ENCODE measurements at places on chromosomes 5 and 9.

- DNase-seq, result no peak
Measured at GRCh38 chr9:137791947-137792346, 85.6 kb upstream of the CACNA1B start.

DNA sequence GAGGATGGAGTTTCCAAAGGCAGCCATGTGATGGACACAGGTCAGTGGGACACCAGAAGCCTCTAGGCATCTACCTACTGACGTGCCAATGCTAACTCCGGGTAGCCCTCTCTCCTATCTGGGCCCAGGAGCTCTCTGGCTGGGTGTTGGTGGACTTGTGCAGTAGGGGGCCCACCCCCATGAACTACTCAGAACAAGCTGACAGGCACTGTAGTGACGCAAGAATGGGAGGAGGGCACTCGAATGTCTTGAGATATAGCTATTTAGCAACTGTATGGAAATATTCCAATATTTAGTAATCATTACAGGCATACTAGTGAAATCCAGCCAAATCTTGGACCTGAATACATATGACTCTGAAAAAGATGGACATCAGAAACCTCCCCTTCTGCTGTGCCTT, 5.7 kb upstream of the DOCK2 start:
- no peak for DNase-seq

- no peak for DNase-seq
Measured at GRCh38 chr9:127714951-127715469, 453 bp downstream of the PTRH1 start.

DNA sequence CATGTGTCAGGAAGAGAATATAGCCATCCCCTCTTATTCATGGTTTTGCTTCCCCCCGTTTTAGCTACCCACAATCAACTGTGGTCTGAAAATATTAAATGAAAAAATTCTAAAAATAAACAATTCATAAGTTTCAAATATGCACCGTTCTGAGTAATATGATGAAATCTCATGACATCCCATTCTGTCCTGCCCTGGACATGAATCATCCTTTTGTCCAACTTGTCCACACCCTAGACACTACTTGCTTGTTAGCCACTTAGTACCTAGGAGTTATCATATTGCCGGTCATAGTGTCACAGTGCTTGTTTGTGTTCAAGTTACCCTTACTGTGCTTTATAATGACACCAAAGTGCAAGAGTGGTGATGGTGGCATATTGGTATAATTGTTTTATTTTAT, 113.5 kb downstream of the CAAP1 start:
- no peak for DNase-seq

GRCh38 chr5:53008751-53009150, 19.6 kb downstream of the ITGA2 start:
- peak; percentile 13 for DNase-seq

- no peak for DNase-seq
Measured at GRCh38 chr9:122102156-122102555, 9.0 kb upstream of the TTLL11 start.

DNA sequence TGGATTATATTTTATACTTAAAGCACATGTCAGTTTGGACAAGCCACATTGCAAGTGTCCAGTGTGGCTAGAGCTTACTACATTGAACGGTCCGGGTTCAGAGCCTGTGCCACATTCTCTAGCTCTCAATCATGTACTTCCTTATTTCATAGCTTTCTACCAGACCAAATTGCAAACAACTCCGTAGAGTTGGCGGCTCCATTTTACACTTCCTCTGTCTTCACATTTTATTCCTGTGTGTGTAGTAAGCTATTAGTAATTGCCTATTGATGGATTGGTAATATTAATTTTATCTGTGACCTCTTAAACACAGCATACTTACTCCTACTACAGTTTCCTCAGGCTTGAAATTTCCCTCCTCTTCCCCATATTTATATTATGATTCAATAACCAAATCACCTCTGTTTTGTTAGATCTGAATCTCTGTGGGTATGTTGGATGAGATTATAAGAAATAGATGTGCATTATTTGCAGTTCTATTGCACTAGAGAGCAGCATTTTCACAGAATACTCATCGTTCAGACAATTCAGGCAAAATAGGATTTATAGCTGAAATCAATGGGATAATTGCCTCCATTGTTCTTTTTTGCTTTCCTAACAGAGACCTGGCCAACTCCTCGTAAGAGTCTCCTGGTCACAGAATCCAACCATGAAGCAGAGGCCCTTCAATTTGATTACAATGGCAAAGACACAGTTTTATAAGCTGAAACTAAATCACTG, 29.0 kb upstream of the C9orf72 start:
- DNase-seq, result no peak

DNA sequence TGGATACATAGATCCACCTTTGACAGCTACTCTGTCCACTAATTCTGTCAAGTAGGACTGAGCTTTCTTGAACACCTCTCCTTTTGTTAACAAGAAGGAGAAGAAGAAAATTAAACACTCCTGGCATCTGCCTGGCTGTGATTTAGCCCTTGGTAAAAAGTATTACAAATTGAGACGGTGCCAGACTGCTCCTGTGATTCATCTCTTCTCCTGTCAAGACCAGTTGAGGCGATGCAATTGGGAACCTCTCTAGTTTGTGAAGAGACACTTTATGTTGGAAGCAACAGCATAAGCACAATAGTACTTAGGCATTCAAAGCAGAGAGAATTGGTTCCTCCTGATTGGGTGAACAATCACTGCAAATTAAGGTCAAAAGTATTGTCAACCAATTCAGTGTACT, 72.7 kb downstream of the GHR start:
- DNase-seq, result no peak

GRCh38 chr9:89418474-89418845, 79.5 kb downstream of the SEMA4D start:
- no peak for DNase-seq

DNA sequence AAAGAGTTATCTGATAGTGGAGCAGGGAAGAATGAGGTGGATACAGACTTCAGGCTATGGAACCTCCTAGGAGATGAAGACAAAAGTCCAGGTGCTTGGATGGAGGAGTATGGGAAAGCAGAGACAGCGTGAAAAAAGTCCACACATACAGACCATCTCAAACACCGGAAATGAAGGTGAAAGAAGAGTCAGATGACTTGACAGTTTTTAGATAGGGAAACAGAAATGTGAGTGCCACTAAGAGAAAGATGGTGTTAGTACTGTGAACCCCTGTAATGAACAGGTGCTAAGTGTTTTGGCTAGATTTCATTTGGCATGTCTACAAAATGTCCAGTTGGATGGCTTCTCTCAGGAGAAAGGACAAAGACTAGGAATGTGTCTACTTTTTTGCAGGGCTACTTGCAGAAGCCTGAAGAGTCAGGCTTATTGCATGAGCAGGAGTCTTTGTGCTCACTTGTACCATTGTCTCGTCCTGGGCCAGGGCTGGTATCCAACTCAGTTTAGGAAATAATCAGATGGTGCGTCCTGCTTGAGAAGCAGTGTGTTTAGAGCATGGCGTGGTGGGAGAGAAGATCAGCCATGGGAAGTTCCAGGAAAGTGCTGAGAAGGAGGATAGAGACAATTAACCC, 90.6 kb upstream of the STARD4 start:
- no peak for DNase-seq

DNA sequence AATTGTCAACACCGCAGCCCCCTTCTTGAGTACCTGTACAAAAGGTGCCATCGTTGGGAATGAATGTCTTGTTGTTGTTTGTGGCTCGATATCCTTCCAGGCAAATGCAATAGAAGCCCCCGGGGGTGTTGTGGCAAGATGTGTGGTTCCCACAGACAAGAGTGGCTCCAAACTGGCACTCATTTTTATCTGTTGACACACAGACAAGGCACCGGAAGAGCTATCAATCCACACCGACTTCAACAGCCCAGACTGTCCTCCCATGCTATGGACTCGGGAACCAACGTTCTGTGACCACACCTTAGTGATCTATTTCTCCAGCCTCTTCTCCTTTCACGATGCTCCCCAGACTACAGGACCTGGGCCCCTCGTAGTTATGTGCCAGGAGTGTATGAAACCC, 25.9 kb downstream of the SUSD1 start:
- DNase-seq, result no peak

- DNase-seq, result no peak
Measured at GRCh38 chr9:38622951-38623350, 2.6 kb upstream of the ANKRD18A start.

GRCh38 chr9:125142560-125143376, 560 bp downstream of the SCAI start:
- DNase-seq, result peak; percentile 30

DNA sequence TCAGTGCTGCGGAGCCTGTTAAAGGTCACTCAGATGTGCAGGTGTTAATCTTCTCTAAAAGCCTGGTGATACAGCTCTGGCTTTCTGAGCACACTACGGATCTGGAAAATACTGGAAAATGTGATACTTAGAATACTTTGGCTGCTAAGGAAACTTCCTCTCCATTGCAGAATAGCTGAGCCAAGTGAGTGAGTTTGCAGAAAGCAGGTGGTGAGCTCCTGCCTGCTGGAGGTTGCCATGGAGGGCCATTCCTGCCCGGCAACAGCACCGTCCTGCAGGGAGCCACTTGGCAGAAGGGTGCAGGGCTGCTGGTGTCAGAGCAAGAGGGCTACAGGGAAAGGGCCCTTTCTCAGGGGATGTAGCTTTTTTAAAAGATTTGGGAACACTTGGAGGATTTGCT, 40.7 kb downstream of the SECISBP2 start:
- DNase-seq, result no peak

- DNase-seq, result no peak
Measured at GRCh38 chr5:159533197-159533596, 202.9 kb upstream of the IL12B start.

DNA sequence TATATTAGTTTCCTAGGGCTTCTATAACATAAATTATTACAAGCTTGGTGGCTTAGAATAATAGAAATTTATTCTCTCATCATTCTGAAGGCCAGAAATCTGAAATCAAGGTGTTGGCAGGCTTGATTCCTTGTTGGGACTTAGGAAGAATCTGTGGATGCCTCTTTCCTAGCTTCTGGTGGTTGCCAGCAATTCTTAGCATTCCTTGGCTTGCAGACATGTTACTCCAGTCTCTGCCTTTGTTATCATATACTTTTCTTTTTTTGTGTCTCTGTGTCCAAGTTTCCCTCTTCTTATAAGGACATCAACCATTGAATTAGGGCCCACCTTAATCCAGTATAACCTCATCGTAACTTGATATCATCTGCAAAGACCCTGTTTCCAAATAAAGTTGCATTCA, 31.4 kb downstream of the CTNNA1 start:
- DNase-seq, result no peak

GRCh38 chr9:77510666-77511065, 137.5 kb downstream of the GNA14 start:
- DNase-seq, result no peak

DNA sequence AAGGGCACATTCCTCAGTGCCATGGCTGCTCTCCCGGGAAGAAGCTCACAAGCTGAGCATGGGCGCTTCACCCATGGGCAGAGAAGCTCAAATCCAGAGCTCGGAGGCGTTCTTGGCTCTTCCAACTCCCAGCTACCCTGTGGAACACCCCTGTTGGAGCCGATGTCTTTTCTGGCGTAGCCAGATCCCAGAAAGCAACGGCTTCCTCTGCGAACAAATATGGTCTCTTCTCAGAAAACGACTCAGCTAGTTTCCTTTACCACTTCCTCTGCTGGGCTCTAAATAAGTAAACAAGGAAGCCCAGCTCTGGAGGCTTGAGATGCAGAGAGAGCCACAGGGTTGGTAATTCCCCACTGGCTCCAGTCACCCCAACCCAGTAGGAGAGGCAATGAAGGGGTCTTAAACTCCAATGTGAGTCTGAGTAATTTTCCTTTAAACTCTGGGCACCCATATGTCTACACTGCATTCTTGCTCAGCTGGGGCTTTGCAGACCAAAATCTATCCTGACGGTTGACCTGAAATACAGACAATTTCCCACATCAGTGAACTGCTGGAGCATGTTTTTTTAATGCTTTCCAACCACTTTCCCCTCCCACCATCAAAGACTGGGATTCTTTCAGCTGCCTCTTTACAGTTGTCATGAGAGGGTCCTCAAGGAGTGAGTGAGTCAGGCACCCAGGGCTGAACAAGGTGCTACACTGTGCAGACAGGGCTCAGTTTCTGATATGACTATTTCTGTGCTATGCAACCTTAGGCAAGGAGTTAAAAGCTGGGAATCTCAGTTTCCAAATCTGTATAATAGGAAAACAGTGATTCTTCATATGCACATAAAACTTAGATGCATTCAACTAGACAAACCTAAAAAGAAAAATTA, at the start of gene LCP2:
LCP2 (minus strand) TSS at position 189 of the 874 bp plus-strand sequence; CDS start at position 23, 166 bp downstream.
- DNase-seq, result peak; percentile 69

GRCh38 chr9:137645211-137645610, 26.4 kb downstream of the EHMT1 start:
- DNase-seq, result no peak

DNA sequence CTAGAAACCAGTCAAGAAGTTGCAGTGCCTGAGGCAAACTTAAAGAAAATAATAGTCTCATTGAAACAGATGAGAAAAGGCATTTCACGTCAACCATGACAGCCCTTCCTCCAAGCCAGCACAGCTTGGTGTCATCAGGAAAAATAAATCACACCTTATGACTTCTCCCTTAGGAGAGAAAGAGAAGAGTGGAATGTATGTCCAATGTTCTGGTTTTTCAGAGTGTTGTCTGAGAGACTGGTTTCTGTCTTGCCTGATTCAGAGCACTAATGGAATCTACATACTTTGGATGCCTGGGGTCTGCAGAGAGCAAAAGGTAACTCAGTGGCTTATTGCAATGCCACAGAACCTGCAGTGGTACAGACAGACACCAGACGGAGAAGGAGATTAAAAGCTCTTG, 105.5 kb upstream of the PDE4D start:
- DNase-seq, result no peak

DNA sequence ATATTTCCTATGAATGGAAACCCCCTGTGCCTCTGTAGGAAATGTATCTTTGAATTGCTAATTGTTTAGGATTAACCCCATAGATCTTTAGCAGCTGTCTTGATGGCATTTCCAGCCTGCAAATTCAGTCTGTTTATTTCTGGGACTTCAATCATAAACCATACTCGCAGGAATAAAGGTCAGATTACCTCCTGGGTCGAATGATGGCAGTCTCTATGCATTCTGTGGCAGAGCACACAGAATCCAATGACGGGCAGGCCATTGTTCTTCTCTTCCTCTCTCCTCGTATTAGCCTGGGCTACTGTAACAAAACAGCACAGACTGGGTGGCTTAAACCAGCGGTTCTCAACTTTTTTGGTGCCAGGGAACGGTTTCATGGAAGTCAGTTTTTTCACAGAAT, 199.9 kb downstream of the PCSK5 start:
- no peak for DNase-seq

- DNase-seq, result no peak
Measured at GRCh38 chr9:91391818-91392217, 30.1 kb upstream of the AUH start.

GRCh38 chr5:102018690-102019089, 277.4 kb downstream of the SLCO4C1 start:
- no peak for DNase-seq

- DNase-seq, result peak; percentile 43
Measured at GRCh38 chr9:35114840-35115628, 628 bp downstream of the ATOSB start.

- DNase-seq, result no peak
Measured at GRCh38 chr5:89072842-89073672, 190.1 kb upstream of the MEF2C start.
